CD4-positive, alpha-beta T cell treated with Interleukin-4 for 1 hour (primary cell): ENCODE measurements at places on chromosomes 7 and 10.

DNA sequence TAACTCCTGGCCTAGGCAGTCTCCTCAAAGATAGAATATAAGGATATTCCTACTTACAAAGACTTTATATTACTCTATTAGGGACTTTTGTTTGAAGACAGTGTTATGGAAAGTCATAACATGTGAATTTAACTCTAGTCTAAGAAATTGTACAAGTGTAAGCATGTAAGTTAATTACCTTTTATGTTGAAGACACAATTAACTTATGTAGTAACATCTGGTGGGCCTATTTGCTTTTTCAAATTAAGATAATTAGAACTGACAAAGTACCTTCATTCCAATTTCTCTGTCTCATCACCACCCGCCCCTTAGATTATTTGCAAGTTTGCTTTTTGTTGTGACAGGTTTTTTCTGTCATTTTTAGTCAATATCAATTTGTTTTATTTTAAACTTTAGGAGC, 126.0 kb upstream of the THSD7A start:
- DNase-seq, result no peak

- no peak for DNase-seq
Observed at GRCh38 chr7:5070206-5070605, 24.5 kb downstream of the RBAK start.

GRCh38 chr7:77877791-77878190, 79.2 kb downstream of the PHTF2 start:
- DNase-seq, result no peak

DNA sequence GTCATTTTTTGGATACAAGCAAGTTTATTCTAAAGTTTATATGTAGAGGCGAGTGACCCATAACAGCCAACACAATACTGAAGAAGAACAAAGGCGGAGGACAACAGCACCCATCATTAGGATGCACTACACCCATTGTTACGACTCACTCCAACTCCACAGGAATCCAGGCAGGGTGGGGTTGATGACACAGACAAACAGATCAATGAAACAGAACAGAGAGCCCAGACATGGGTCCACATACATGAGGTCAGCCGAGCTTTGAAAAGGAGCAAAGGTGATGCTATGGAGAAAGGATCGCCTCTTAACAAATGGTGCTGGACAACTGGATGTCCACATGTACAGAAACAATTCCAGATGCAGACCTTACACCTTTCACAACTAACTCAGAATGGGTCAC, 426.4 kb downstream of the PTPRN2 start:
- no peak for DNase-seq

- no peak for DNase-seq
Observed at GRCh38 chr7:148382596-148382995, 208.0 kb upstream of the C7orf33 start.

GRCh38 chr7:66442385-66442784, 186.3 kb upstream of the KCTD7 start:
- no peak for DNase-seq

GRCh38 chr7:47327698-47328391, 254.1 kb downstream of the TNS3 start:
- DNase-seq, result no peak

- DNase-seq, result no peak
Observed at GRCh38 chr7:18828994-18829857, 288.2 kb downstream of the TWIST1 start.

- no peak for DNase-seq
Observed at GRCh38 chr10:29083096-29083495, 205.8 kb upstream of the LYZL1 start.

DNA sequence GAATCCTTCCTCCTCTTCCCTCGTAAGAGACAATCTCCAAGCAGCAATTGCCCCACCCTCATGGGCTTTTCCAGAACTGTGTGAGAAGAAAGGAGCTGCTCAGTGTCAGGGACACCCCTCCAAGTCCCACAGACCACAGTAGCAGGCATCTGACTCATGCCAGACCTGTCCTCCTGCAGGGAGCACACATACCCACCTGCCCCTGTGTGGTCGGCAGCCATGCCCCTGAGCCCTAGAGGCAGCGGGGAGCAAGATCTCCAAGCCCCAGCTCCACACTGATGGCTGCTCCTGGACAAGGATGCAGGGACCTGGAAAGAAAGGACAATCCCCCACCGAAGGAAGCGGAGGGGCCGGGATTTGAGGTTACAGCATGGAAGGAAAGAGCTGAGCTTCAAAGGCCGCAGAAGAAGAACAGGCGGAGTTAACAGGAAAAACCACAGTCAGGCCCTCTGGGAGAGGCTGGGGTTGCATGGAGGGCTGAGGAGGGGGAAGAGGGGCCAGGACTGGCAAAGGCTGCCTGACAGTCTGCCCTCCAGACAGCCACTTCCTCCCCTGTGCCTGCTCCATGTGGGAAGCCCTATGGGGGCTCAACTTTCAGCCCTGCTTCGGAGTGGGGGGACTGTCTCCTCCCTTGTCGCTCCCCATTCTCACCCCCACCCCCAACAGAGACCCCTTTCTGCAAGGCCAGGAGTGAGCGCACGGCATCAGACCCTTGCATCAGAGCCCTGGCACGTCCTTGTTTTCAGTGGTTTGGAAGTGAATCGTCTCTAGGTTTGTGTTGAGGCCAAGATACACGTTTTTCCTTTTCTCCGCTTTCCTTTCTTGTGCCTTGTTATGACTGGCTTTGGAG, 46.8 kb downstream of the ASB13 start:
- DNase-seq, result no peak

- DNase-seq, result no peak
Observed at GRCh38 chr7:125462615-125463014, 533.0 kb upstream of the POT1 start.

- no peak for DNase-seq
Observed at GRCh38 chr10:121450247-121450646, 148.0 kb downstream of the FGFR2 start.

DNA sequence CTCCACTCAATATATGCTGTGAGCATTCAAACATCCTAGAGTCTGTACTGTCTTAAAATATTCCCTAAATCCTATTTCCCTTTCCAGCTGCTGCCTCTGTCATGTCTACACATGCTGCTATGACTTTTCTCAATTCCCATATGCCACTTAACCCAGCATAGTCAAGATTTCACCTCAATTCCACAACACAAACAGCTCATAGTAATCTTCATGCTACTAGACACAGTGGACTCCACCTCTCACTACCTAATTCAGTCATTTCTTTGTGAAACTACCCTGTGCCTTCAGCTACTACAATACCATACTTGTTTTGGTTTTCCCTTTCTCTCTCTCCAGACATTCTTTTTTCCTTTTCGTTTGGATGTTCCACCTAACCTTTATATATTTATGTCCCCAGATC, 45.5 kb downstream of the GSAP start:
- no peak for DNase-seq

GRCh38 chr7:103127006-103127405, 21.9 kb downstream of the NAPEPLD start:
- DNase-seq, result no peak

- no peak for DNase-seq
Observed at GRCh38 chr10:34335960-34336690, 479.0 kb downstream of the PARD3 start.

- no peak for DNase-seq
Observed at GRCh38 chr7:71707041-71707440, 575.1 kb downstream of the GALNT17 start.

DNA sequence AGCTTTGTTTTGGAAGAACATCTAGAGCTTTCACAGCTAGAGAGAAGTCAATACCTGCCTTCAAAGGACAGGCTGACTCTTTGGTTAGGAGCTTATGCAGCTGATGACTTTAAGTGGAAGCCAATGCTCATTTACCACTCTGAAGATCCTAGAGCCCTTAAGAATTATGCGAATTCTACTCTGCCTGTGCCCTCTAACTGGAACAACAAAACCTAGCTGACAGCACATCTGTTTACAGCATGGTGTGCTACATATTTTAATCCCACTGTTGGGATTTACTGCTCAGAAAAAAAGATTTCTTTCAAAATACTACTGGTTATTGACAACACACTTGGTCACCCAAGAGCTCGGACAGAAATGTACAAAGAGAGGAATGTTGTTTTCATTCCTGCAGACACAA, 57.3 kb downstream of the PALS2 start:
- DNase-seq, result no peak

- no peak for DNase-seq
Observed at GRCh38 chr10:132827423-132827789, 41.5 kb upstream of the NKX6-2 start.

- DNase-seq, result no peak
Observed at GRCh38 chr10:16867556-16867955, 50.3 kb upstream of the RSU1 start.

DNA sequence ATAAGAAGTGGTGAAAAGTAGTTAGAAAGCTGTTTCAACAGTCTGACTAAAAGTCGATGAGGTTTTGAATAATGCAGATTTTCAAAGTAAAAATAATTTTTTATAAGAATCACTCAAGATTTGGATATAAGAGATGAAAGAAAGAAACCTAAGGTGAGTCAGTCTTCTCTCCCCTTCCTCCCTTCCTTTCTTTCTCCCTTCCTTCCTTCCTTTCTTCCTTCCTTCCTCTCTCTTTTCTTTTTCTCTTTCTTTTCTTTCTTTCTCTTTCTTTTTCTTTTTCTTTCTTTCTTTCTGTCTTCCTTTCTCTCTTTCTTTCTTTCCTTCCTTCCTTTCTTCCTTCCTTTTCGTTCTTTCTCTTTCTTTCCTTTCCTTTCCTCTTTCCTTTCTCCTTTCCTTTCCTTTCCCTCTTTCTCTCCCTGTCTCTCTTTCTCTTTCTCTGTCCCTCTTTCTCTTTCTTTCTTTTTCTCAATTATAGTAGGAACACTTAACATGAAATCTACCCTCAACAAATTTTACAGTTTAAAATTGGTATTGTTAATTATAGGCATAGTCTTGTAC, 308.6 kb downstream of the ARL4A start:
- DNase-seq, result no peak

GRCh38 chr7:14457568-14458453, 444.7 kb downstream of the DGKB start:
- DNase-seq, result peak; percentile 46

GRCh38 chr7:38178695-38179344, 775 bp downstream of the STARD3NL start:
- peak; percentile 64 for DNase-seq

DNA sequence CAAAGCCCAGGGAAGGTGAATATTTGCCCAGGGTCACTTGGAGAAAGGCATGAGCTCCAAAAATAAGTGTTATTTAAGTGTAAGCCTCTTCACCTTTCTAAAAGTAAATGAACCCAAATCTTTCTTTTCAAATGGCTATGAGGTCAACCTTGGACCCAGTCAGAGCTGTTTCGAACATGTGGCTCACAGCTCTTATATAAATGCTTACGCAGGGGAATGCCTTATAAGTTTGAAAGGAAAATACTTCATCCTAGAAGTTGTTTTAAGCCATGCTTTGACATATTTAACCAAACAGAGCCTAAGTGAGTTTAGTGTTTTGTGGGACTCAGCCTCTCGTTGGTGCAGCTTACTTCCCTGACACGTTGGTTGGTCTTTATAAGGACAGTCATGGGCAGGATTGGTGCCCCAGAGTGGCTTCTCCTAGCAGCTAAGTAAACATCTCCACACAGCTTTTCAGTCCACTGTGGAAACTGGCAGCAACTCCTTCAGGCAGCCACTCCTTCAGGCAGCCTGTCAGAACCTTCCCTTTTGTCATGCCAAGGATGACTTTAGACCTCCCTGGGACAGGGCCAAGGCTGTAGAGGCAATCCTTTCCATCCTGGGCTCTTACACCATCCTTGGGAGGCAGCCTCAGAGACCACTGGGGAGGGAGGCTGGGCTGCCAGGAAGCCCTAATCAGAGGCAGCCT, 43.6 kb downstream of the MINDY4 start:
- no peak for DNase-seq

DNA sequence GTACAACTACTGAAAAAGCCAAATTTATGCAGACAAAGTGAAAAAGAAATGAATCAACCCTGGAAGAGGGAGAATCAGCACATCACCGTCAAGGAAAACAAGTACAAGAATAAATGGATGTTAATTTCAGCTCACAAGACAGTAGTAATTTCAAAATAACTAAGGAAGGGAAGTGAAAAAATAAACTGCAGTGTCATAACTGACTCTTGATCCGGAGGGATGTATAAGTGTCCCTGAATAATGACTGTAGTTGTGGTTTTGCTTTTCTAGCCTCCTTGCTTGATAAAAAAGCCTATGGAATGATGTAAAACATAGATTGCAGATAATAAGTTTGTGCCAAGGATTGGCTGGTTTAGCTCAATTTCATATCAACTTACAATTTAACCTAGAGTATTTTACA, 721.1 kb upstream of the C7orf33 start:
- no peak for DNase-seq

- DNase-seq, result no peak
Observed at GRCh38 chr7:95553939-95554338, 42.4 kb downstream of the PDK4 start.

- no peak for DNase-seq
Observed at GRCh38 chr10:32793033-32793432, 165.0 kb downstream of the ITGB1 start.

DNA sequence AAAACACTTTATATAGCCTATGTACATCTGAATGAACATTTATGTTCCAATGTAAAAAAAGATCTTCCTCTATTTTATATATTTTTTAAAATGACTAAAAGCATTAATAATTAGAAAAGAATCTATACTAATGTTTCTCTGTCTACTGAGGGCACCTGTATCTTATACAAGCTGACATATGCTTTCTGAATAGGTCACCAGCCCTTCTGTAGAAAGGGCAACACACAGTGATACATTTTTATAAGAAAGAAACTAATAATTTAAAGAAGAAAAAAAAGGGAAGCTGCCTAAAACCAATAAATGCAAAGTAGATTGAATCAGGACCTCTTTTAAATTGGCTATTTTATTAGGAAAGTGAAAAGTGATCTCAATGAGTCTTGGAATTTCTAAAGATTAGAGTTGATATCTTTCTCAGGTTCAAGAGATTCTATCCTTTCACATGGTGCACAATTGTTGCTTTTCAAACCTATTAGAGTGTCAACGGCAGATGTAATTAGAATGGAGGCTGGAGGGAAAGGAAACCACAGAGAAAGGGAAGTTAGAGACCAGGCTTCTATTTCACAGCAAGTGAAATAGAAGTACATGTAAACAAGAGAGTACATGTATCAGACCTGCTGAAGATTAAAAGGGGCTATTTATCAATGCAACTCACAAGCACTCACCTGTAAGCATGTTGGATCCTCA, 6.3 kb downstream of the MTPN start:
- no peak for DNase-seq

DNA sequence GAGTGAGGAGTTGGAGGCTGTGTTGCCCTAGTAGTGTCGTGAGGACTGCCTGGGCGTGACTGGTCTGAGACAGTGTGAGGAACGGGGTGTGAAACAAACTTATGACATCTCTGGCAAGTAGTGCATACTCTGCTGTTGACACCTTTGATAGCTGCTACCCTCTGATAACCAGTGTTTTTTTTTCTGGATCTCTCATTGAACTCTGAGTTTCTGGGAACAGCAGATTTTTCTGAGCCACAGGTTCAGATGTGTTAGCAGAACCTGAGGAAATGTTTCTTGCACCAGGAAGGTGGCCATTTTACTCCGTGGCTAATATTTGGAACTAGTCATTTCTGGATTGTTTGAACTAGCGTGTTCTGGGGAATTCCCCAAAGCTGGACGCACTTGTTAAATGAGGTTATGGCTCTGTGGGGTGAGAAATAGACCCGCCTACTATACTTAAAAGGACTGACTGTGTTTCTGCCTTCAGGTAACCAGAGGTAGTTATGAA, 52.9 kb downstream of the AUTS2 start:
- DNase-seq, result peak; percentile 6
